ENCODE measurements at places on chromosomes 16 and 17.

DNA sequence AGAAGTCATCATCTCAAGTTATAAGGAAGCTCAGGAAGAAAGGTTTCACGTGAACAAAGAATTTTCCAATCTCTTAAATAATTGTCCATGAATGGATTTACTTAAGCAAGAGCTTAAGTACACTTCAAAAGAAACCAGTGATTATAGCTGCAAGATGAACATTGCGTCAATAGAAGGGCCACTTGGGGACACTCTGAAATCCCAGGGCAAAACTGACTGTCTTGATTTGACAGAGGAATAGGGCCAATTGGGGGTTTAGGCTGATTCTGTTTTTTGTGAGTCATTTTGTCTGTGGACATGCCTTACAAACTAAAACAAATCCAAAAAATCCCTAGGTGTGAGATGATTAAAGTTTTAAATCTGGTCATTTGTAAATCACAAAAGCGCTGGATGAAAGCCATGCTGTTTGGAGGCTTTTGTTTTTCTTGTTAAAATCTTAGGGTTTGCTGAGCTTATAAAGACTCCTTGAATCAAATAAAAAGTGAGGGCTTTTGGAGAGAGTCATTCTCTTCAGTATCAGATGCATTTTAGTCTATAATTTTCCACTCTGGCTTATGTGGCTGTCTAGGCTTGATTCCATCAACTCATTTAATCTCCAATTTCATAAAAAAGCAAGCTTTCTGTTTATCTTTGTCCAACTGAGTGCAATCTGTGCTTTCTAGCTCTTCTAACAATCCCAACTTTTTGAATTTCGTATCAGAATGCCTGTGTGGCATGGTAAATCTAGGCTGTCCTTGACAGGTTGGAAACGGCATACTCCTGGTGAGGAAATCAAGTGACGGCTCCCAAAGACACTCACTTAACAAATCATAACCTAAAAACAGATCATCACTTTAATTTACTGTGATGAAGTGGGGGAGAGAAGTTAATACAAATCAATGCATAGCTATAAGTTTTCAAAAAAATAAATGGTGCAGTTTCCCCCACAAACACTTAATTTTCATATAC lies 98.2 kb upstream of the SOX9 start:
- no peaks in the 10 kb centered on the region for H3K27me3 ChIP-seq
- no peak for DNase-seq
- H3K27ac ChIP-seq = no peak overlapping the region
- peaks cover 6% of the 10 kb centered on the region for H3K4me1 ChIP-seq
- no peak overlapping the region for H3K4me3 ChIP-seq

- no peaks in the 10 kb centered on the region for H3K36me3 ChIP-seq
- no peaks in the 10 kb centered on the region for H3K27me3 ChIP-seq
- no peak overlapping the region for H3K27ac ChIP-seq
- DNase-seq = no peak
- H3K4me1 ChIP-seq = no peaks in the 10 kb centered on the region
These were observed 19.9 kb upstream of the WDR45B start for GRCh38 chr17:82668024-82668630.

DNA sequence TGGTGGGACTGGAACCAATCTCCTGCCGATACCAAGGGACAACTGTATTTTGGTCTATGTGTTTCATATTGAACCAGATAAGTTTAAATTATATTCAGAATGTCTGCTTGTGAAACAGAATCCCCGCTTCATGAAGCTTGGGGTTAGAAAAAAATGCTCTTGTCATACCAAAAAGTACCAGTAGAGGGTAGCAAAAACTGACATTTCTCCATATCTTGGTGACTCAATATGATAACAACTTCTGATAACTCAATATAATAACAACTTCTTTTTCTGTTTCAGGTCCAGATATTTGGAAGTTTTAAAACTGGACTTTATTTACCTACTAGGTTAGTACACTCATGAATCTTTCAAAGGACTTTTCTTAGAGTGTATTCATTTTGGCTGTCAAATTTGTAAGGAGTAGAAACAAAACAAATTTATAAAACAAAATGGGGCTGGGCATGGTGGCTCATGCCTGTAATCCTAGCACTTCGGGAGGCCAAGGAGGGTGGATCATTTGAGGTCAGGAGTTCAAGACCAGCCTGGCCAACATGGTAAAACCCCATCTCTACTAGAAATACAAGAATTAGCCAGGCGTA lies 52.3 kb upstream of the ADCY7 start:
- peak; percentile 48 for DNase-seq
- H3K27me3 ChIP-seq = no peaks in the 10 kb centered on the region
- H3K27ac ChIP-seq = no peak overlapping the region
- H3K4me3 ChIP-seq = no peak overlapping the region
- H3K36me3 ChIP-seq = peaks cover 46% of the 10 kb centered on the region

DNA sequence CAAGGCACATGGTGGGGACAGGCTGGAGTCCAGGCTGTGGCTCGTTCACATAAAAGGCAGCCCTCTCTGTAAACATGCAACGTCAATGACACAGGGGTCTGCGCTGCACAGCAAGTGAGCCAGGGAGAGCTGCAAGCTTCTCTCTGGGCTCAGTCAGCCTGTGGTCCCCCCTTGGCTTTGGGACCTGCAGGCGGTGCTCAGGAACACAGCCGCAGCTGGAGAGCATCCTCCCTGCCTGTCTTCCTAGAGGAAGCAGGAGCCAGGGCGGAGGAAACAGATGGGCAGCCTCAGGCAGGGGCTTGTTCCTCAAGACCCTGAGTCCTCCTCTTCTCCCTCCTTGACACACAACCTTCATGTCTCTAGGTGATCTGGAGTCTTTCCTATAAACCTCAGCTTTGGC lies 228.0 kb downstream of the C16orf78 start:
- H3K27me3 ChIP-seq = no peaks in the 10 kb centered on the region
- H3K36me3 ChIP-seq = no peaks in the 10 kb centered on the region
- peaks cover under 1% of the 10 kb centered on the region for H3K4me1 ChIP-seq
- DNase-seq = no peak
- no peak overlapping the region for H3K27ac ChIP-seq

DNA sequence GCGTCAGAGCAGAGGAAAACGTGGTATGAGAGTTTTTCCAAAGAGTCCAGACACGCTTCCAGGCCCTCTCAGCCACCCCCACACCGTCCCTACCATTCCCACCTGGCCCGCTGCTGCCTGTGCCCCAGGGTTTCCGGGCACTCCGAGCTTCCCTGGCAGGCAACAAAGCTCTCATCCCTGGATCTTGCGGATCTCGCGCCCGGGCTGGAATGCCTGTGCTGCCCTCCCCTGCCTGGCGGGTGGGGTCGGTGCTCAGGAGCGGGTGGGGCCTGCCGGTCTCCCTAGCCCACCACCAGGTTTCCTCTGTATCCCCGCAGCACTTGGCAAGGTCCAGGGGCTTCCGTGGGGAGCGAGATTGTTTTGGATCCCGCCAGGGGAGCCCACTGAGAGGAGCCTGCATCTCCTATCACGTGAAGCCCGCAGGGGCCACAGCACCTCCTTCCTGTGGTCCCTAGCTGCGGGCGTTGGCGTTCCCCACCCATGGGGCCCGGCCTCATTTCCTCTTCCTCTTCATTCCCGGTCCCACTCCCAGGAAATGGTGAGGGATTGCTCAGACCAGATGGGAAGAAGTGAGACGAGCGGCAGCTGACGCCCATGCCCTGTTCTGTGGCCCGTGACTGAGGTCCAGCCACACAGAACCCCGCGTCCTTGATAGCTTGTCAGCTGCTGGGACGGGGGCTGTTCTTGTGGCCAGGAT lies 11.0 kb downstream of the TBC1D24 start:
- H3K36me3 ChIP-seq = no peaks in the 10 kb centered on the region
- no peak for DNase-seq
- H3K4me3 ChIP-seq = no peak overlapping the region
- H3K27ac ChIP-seq = no peak overlapping the region
- H3K4me1 ChIP-seq = peaks cover 50% of the 10 kb centered on the region

DNA sequence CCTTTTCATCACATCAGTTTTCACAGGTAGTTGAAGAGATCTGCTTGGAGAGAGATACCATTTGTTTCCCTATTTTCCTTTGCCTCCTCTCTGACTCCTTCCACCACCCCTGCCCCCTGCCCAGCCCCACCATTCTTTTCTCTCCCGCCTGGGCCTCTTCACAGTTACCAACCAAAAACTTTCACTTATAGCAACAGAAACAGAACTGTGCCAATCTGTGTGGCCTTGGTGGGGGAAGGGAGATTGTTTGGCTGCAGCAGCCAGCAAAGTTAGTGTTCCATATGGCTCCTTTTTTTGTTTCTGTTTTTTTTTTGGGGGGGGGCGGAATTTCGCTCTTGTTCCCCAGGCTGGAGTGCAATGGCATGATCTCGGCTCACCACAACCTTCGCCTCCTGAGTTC lies 17.2 kb upstream of the ARL4D start:
- H3K36me3 ChIP-seq = no peaks in the 10 kb centered on the region
- no peak overlapping the region for H3K27ac ChIP-seq
- no peaks in the 10 kb centered on the region for H3K4me1 ChIP-seq
- no peak overlapping the region for H3K4me3 ChIP-seq
- DNase-seq = no peak
- H3K27me3 ChIP-seq = no peaks in the 10 kb centered on the region

DNA sequence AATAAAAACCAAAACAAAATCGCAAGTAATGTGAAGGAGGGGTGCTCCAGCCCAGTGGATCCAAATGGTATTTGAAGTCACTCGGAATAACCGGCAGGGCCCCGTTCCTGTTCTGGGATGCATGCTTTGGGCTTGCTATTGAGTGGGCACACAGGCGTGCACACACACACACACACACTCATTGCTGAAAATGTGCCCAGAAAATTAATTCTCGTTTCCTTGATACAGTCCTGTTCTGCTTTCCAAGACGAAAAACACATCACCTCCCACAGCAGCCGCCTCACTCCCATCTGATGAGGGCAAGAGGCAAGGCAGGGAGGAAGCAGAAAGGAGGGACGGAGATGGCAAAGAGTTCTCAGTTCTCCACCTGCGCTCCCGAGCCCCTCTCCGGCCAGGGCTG lies 62.2 kb upstream of the SDK2 start:
- no peak for DNase-seq
- H3K4me3 ChIP-seq = no peak overlapping the region
- H3K4me1 ChIP-seq = peaks cover 23% of the 10 kb centered on the region
- H3K27me3 ChIP-seq = no peaks in the 10 kb centered on the region

GRCh38 chr16:61681124-61681523 lies 355.1 kb downstream of the CDH8 start:
- H3K36me3 ChIP-seq = no peaks in the 10 kb centered on the region
- no peak for DNase-seq
- H3K4me1 ChIP-seq = no peaks in the 10 kb centered on the region
- no peak overlapping the region for H3K27ac ChIP-seq

DNA sequence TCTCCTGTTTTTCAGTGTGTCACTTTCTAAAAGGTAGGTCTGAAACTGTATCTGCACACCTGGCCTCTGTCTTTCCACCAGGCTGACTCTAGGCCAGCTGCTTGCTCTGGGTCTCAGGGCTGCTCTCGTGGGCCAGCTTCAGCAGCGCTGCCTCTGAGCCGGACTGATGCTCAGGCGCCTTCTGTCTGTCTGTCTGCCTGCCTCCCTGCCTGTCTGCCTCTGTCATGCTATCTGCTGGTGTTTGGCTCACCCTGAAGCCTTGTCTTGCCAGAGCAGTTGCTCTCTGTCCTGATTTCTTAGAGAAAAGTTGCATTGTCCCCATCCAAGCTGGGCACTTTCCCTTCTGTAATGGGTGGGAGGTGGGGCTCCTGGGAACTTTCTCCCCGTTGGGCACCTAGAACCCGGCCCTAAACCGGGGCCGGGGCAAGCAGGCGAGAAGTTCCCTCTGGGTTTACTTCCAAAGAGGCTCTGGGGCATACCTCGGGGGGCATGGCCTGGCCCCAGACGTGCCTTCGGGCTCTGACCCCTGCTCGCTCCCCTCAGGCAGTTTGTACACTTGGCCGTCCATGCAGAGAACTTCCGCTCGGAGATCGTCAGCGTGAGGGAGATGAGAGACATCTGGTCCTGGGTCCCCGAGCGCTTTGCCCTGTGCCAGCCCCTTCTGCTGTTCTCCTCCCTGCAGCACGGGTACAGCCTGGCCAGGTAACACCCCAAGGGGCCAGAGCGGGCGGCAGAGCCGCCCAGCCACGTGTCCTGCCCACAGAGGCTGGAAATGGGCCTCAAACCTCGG lies 15.9 kb upstream of the ATP6V0C start:
- H3K4me1 ChIP-seq = no peaks in the 10 kb centered on the region
- no peak for DNase-seq
- peaks cover 16% of the 10 kb centered on the region for H3K36me3 ChIP-seq

DNA sequence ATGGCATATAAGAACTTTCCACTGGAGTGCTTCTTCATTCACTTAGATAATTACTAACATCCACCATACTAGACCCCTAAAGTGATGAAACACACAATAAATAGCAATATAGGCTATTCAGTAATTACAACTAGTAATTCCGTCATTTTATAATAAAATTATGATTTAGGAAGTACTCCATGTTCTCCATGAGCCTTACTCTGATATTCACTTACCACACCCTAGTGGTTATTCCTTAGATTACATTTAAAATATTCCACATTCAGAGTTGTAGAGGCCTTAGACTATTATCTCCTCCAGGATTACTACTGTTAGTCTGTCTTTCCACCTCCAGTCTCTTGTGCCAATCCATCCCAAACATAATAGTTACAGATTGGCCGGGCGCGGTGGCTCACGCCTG lies 62.4 kb downstream of the STH start:
- H3K4me1 ChIP-seq = peaks cover 2% of the 10 kb centered on the region
- H3K36me3 ChIP-seq = peaks cover 29% of the 10 kb centered on the region
- no peaks in the 10 kb centered on the region for H3K27me3 ChIP-seq
- no peak overlapping the region for H3K27ac ChIP-seq
- no peak for DNase-seq
- H3K4me3 ChIP-seq = no peak overlapping the region

DNA sequence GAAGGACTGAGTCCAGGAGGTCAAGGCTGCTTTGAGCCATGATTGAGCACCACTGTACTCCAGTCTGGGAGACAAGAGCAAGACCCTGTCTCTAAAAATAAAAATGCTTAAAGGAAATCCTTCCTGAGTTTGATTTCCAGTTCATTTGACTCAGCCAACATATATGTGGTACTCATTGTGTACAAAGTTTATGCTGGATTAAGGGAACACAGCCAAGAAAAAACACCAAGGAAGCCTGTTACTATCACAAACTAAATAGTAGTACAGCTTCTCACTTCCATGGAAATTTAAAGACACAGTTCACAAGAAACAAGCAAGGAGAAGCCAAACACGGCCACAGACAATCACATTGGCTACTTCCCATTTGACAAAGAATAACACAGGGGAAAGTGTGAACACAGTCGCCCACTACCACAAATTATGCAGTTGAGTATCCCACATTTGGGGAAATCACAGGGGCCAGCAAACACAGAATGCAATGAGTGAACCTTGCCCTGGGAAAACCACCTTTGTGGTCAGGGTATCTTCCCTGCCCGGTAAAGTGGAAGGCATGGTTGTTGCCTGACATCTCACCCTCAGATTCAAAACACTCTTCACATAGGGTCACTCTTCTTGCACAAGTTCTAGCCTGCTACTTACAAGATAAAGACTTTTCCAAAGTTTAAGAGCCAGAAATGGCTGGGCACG lies 14.5 kb downstream of the TEX14 start:
- H3K36me3 ChIP-seq = no peaks in the 10 kb centered on the region
- no peaks in the 10 kb centered on the region for H3K4me1 ChIP-seq
- H3K4me3 ChIP-seq = no peak overlapping the region

- no peaks in the 10 kb centered on the region for H3K36me3 ChIP-seq
- H3K27ac ChIP-seq = no peak overlapping the region
- no peaks in the 10 kb centered on the region for H3K27me3 ChIP-seq
- no peaks in the 10 kb centered on the region for H3K4me1 ChIP-seq
These were observed 189.4 kb upstream of the CDH8 start for GRCh38 chr16:62225675-62226074.

GRCh38 chr16:80968386-80969113 lies 38.1 kb downstream of the CMC2 start:
- H3K4me1 ChIP-seq = no peaks in the 10 kb centered on the region
- DNase-seq = no peak
- no peaks in the 10 kb centered on the region for H3K27me3 ChIP-seq
- peak overlapping the region; percentile 66 for H3K27ac ChIP-seq

All from SK-N-SH (cell line).